ENCODE measurements at places on chromosomes 2 and 18.

DNA sequence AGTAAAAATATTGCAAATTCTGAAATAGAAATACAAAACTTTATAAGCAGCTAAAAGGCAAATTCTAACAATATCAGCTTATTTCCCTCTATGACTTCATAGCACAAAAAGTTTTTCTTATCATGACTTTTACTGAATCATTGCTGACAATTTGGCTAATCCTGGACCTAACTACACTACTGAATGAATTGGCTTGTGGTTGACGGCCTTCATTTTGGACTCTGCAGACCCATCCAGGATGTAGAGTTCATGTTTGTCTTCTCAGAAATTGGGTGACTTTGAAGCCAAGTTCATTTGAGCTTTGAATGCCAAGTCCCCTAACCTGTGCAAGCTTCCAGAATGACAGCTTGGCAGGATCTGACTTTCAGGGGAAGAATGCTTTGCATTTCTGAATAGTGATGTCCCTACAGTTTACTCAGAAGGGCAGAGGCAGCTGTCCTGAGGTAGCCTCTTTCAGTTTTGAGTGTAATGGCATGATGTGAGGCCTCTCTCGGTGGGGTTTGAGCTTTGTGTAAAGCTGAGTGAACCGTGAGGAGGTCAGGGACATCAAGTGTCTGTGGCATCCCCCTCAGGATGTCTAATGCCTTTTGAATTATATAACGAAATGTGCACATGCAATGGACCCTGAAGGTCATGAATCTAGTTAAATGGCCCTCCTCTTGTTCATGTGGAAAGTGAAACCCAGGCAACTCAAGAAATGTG, 48.0 kb downstream of the EFEMP1 start:
- peak; percentile 78 for DNase-seq

GRCh38 chr18:46686186-46686585, 29.2 kb upstream of the LOXHD1 start:
- DNase-seq, result no peak

GRCh38 chr18:75809926-75810255, 382.4 kb upstream of the SMIM21 start:
- DNase-seq, result no peak

DNA sequence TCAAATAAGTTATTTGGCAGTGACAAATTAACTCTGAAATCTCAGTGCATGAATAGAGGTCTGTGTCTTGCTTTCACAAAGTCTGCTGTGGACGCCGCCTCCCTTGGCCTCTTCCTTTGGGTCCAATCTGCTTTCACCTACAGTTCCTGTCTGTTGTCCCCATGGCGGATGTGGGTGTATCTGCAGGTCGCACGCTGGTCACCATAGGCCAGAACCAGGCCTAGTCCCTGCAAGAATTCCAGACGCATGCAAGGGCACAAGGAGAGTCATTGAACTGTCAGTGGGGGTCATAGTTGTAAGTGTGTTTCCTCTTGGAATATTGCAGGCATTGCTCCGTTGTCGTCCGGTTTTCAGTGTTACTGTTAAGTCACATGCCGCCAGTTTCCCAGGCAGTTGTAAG, 7.4 kb downstream of the SOCS6 start:
- no peak for DNase-seq

GRCh38 chr2:98822301-98823164, 91.6 kb upstream of the MGAT4A start:
- DNase-seq, result no peak

GRCh38 chr2:65919550-65920188, 487.3 kb upstream of the SPRED2 start:
- DNase-seq, result no peak

- DNase-seq, result no peak
Observed at GRCh38 chr2:19868224-19868623, 33.6 kb downstream of the TTC32 start.

GRCh38 chr2:69798290-69798908, 31.1 kb upstream of the GMCL1 start:
- peak; percentile 82 for DNase-seq

DNA sequence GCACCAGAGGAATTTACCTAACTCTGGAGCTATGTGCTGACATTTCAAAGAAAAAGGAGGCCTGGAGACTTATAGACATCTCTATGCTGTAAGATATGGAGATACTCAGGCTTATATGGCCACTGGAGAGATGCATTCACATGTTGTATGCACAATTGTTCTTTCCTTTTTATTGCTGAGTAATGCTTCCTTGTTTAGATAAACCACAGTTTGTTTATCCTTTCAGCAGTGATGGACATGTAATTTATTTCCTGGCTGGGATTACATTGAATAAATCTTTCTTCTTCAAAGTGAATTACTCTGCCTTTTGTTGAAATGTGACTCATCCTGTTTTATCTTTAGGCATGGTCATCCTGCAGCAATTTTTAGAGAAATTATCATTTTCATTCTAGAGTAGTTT, 716.7 kb upstream of the GCFC2 start:
- DNase-seq, result peak; percentile 11

- peak; percentile 15 for DNase-seq
Observed at GRCh38 chr2:170817093-170818035, 677 bp downstream of the GAD1 start.

- no peak for DNase-seq
Observed at GRCh38 chr2:58157754-58158153, 83.4 kb downstream of the FANCL start.

DNA sequence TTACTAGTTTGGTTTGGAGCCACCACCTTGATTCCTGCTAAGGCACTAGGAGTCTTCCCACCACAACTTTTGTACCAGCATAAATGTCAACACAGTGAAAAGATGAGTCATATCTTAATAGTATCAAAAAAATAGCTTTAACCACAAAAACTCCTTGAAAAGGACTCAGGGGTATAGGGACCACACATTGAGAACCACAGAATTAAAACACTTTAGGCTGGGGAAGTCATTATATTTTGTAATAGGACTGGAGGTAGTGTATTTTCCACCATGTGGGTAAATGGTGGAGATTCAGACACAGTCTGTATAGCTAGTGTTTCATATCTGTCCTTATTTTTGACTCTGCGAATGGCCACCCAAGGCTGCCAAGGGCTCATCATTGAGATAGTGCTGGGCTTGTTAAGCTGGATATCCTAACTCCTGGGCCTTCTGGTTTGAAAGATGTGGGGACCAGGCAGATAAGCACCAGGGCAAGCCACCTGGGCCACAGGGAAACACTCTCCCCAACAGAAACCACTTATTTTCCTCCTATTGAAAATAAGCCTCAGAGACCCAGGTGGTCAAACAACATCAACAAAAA, 19.1 kb upstream of the FHL2 start:
- peak; percentile 81 for DNase-seq

DNA sequence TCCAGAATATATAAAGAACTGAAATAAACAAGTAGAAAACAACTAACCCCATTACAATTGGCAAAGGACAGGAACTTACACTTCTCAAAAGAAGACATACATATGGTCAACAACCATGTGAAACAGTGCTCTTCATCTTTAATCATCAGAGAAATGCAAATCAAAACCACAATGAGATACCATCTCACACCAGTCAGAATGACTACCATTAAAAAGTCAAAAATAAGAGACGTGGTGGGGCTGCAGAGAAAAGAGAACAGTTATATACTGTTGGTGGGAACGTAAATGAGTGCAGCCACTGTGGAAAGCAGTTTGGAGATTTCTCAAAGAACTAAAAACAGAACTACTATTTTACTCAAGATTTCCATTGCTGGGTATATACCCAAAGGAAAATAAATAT, 1696.3 kb upstream of the TMEFF2 start:
- DNase-seq, result no peak

GRCh38 chr18:34632321-34632720, 77.8 kb upstream of the DTNA start:
- no peak for DNase-seq

- no peak for DNase-seq
Observed at GRCh38 chr2:110126086-110126773, 10.6 kb upstream of the MALL start.

DNA sequence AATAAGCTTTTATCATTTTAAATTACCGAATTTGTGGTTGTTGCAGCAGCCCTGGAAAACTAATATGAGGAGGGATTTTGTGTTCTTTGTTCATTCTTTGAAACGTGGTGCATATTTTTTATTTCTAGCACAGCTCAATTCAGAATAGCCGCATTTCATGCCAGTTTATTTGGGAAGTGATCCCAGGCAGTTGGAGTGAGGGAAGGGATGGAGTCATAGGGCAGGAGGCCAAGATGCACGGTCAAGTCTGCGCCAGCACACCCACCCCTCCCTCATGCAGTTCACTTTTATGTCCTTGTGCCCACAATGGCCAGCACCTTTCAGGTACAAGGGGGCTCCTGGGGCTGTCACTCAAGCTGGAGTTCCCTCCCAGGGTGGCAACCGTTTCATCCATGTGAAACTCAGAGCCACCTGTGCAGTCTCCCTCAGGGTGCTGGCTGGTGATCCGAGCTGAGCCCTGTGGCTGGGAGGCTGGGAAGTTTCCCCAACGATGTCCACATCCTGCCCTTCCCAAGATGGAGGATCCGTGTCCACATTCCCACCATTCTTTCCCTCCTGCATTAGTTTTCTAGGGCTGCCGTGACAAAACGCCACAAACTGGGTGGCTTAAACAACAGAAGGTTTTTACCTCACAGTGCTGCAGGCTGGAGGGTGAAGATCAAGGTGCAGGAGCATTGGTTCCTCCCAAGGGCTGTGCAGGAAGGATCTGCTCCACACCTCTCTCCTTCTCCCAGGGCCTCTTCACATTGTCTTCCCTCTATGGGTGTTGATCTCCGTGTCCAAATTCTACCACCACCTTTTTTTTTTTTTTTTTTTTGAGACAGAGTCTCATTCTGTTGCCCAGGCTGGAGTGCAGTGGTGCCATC, 68.5 kb upstream of the ITGA6 start:
- no peak for DNase-seq

DNA sequence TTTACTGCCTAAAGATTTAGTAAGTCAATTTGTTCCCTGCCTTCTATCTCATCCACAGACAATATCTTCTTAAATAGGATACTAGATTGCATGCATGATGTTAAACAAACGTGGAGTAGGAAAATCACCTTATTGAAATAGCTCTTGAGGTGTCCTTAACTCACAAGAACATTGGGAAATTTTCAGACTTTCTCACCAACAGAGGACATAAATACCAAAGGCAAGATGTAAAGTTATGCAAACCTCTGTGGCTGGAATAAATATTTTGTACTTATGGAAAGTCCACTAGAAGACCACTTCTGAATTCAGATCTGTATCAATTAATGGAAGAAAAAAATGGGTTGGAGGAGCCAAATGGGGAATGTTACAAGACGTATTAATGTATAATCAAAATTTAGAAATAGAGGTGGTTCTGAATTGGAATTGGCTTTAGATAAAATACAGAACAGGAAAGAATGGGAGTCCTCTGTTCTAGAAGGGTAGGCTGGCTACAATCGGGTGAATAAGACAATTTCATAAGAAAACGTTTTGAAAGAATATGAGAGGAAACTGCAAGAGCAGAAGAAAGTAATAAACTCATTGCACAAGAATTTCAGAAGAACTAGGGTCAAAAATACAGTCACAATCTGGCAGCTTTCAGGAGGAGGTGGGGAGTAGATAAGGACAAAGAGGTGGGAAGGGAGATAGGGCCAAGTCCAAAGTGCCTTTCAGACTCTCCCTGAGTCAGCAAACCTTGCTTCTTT, 69.3 kb upstream of the FN1 start:
- peak; percentile 99 for DNase-seq

DNA sequence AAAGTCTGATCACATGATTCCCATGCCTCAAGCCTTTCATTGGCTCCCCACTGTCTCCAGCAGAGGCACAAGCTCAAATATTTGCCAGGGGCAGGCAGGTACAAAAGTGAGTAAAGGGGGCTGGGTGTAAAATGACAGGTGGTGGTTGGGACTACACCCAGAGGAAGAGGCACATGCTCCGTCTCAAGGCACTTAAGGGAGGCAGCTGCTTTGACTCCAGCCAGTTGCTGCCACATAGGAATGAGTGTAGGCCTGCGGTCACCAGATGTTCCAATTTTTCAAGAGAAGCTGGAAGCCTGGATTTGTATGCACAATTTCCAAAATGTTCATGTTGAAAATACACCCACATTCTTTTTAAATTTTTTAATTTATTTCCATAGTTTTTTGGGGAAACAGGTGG, 164.4 kb downstream of the UPP2 start:
- DNase-seq, result no peak

DNA sequence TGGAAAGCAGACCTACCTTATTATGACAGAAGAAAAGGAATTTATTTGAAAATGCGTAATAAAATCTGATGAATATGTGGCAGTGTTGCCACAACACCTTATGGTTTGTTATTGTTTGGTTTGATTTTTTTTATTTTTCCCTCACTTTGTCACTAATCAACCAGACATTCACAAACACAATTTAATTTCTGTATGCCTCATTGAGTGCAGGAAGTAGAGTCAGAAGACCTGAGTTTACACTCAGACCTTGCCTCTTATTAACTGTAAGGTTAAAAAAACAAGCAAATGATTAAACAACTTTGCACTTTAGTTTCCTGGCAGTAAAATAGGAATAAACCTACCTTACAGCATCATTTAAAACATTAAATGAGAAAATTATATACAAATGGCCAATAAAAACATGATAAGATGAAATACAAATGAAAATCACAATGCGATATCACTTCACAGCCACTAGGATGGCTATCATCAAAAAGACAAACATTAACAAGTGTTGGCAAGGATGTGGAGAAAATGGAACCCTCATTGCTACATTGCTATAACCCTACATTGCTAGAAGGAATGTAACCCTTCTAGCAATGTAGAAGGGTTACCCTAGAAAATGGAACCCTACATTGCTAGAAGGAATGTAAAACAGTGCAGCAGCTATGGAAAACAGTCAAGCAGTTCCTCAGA, 3.3 kb downstream of the SESTD1 start:
- DNase-seq, result no peak

DNA sequence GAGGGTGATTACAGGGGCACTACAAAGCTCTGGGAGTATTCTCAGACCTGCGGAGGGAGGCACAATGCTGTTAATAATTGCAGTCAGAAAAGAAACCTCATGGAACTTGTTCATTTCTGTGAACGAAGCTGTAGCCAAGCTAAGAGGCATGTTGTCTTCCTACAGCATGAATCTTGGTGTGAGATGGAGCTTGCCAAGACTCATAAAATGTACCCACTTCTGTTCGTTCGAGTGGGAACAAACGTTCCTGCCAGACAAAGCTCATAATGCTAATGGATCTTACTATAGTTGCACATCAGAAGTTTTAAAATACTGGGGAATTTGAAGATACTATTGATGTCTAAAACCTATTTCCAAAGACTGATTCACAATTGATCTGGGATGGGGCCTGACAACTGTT, 489.1 kb downstream of the ZEB2 start:
- DNase-seq, result no peak

GRCh38 chr2:223585666-223586065, 16.5 kb downstream of the SCG2 start:
- peak; percentile 42 for DNase-seq

- no peak for DNase-seq
Observed at GRCh38 chr18:54906331-54907185, 52.7 kb downstream of the CCDC68 start.

DNA sequence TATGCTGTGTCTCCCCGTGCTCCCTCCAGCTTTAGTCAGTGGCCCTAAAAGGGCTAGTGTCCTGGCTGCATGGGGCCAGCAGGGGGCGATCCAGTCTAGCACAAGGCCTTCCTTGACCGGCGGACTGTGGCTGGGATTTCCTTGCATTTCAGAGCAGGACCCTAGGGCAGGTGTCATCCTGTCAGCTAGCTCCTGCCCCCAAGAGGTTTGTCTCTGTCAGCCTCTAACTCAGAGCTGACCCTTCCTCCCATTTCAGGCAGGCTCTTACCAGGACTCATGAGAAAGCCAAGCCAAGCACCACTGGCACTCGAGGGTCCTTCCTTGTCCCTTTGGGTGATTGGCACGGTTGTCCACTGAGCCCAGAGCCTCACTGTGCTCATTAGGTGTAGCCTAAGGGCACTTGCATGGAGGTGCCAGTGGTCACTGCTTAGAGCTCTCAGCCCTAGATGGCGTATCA, 140.3 kb downstream of the RPIA start:
- DNase-seq, result peak; percentile 2

All from amniotic epithelial cell (primary cell).